Renal cortical epithelial cell (primary cell): ENCODE measurements at places on chromosomes 4 and X. TPM values are rescaled to one million over a fixed set of nuclear protein-coding genes. Genes with fewer than 3 reads are reported as not detected.

The ARSD gene
- total RNA-seq = 36.6 and 108 TPM in 2 replicates

GRCh38 chr4:184951668-184952160, 66.6 kb upstream of the HELT start:
- no peak for DNase-seq

DNA sequence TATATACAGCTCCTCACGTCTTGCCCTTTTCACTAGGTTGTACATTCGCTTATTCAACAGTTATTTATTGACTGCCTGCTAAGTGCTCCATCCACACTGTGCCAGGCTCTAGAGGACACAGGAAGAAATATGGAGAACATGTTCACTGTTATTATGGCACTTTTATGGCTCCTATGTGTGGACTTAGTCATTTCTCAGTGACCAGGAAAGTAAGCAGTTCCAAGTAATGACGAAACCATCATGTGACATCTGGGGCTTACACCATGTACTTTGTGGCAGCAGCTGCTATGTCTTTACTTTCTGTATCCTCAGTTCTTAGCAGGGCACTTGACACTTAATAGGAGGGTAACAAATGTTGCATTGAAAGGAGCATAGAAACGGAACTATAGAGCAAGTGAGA, 278.0 kb downstream of the ANK2 start:
- DNase-seq = peak; percentile 69

DNA sequence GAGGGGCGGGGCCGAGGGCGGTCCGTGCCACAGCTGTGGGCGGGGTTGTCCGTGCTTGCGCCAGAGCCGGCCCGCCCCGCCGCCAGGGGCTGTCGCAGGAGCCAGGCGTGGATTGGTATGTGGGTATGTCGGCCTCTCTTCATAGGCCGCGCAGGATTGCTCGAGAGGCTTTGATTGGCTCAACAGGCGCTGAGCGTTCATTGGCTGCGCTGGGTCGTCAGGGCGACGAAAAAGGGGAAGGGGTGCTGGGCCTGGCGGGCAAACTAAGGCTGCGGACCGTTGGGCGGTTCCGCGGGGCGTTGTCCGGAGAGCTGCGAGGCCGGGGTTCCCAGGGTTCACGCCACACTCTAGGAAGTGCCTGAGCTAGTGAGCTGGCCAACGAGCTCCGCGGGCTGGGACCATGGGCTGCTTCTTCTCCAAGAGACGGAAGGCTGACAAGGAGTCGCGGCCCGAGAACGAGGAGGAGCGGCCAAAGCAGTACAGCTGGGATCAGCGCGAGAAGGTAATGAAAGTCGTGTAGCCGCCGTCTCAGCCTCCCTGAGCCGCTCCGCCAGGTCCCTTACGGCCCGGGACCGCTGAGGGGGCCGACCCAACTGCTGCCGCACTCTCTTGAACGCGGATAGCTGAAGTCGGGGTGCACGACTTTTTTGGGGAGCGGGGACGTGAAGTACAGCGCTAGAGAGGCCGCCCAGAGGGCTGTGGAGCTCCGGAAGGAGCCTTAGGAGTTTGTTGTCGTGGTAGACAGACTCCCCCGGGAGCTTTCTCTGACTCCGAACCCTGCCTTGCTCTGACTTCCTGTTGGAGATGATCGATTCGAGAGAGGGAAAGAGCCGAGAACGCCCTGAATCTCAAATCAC, at the start of gene RP2:
RP2 (plus strand) TSS at position 343 of the 857 bp plus-strand sequence; CDS start at position 401, 58 bp downstream.
- peak; percentile 86 for DNase-seq

- no peak for DNase-seq
These were observed 94.2 kb downstream of the NYX start for GRCh38 chrX:41541386-41541785.

DNA sequence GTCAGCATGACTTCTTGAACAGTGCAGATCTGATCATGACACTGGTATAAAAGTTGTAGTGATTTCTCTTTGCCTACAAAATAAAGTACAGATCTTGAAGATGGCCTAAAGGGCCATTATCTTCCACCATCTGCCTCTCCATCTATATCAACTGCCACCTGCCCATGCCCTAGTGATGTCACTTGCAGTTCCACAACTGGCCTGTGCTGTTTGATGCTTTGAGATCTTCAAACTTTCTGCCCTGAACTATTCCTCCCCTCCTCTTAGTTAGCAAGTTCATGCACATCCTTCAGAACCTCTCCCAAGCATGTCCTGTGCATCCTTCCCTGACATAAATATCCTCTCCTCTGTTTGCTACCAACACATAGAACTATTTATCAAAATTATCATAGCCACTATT, 217.0 kb downstream of the SOWAHB start:
- no peak for DNase-seq

DNA sequence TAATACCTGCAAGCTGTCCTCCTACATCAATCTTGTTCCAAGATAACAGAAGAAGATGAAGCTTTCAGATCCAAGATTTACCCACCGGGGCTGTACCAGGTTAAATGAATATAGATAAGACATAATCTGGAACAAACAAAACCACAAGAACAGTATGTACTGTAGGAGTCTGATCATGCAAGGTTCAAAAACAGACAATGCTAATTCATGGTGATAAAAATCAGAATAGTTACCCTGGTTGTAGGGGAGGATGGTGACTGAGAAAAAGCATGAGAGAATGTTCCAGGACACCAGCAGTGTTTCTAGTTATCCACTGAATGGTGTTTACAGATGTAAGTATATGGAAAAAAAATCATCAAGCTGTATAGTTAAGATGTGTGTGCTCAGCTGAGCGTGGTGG, 211.6 kb upstream of the TBL1X start:
- DNase-seq = no peak

The HPSE gene
- 2.7 and 3.8 TPM in 2 replicates for total RNA-seq

The ADH4 gene
- 0.10 TPM in 1 of 2 replicates, not detected in the other for total RNA-seq

The TMSB15A gene
- 0.15 and 0.69 TPM in 2 replicates for total RNA-seq

The GLOD5 gene
- not detected in 2 replicates for total RNA-seq

The CPZ gene
- total RNA-seq = 0.20 TPM in 1 of 2 replicates, not detected in the other

GRCh38 chr4:86233681-86234080, 126.2 kb downstream of the MAPK10 start:
- DNase-seq = peak; percentile 8

DNA sequence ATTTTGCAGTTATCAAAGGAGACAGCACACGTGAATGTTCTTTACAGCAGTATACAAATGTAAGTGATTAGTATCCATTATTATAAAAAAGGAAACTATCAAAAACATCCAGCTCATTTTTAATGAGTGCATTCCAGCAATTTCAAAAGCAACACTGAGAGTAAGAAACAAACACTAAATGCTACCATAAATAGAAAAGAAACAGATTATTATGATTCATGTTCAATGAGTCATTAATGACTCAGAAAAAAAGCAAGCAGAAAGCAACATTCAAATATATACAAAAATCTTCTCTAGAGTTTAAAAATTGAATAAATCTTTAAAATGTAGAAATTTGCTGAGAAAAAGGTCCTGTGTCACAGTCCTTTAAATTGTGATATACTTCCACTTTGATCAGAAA, 346.5 kb upstream of the FMR1 start:
- no peak for DNase-seq

- no peak for DNase-seq
These were observed 12.4 kb downstream of the RAI2 start for GRCh38 chrX:17848545-17849265.

GRCh38 chr4:100649417-100649816, 131.6 kb upstream of the EMCN start:
- DNase-seq = no peak

GRCh38 chr4:145808021-145808650, 128.2 kb downstream of the C4orf51 start:
- DNase-seq = peak; percentile 99

DNA sequence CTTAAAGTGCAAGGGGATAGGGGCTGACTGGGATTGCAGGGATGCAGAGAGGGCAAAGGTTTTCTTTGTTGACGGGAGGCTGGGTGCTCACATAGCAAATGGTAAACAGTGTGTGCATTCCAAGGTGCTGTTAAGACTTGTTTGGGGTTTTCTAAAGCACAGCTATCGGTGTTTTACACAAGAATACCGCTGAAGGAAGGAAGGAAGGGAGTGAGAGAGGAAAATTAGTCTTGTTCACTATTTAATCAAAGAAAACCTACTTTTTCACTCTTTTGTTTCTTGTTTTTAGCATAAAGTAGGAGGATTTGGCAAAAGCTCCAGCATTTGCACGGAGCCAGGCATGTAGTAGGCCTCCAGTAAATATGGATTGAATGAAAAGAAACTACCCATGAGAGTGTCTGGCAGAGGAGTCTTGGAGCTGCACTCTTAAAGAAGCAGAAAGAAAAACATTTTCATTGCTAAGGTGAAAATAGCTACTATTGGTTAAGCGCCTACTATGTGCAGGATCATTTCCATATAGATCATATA, 99.7 kb downstream of the FIP1L1 start:
- DNase-seq = no peak

DNA sequence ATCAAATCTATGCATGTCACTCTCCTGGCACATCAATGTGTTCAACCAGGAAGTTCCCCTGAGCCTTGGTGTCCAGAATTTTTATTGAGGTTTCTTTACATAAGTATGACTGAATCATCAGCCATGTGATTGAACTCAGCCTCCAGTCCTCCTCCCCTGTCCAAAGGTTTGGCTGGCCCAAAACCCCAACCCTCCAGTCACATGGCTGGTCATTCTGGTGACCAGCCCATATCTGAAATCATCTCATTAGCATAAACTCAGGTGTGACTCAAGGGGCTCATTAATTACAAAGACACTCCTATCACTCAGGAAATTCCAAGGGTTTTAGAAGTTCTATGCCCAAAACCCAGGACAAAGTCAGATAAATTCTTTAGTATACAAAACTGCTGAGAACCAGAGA, 20.6 kb upstream of the SUPT20HL2 start:
- DNase-seq = no peak

- DNase-seq = peak; percentile 77
These were observed 29.6 kb downstream of the ADH7 start for GRCh38 chr4:99405433-99406115.

The AWAT2 gene
- total RNA-seq = not detected in 2 replicates

GRCh38 chrX:74509989-74510388, 88.7 kb downstream of the SLC16A2 start:
- no peak for DNase-seq

- peak; percentile 71 for DNase-seq
These were observed 61.6 kb upstream of the SPP1 start for GRCh38 chr4:87913896-87914295.

The UCHL1 gene
- total RNA-seq = 556 and 1,155 TPM in 2 replicates

DNA sequence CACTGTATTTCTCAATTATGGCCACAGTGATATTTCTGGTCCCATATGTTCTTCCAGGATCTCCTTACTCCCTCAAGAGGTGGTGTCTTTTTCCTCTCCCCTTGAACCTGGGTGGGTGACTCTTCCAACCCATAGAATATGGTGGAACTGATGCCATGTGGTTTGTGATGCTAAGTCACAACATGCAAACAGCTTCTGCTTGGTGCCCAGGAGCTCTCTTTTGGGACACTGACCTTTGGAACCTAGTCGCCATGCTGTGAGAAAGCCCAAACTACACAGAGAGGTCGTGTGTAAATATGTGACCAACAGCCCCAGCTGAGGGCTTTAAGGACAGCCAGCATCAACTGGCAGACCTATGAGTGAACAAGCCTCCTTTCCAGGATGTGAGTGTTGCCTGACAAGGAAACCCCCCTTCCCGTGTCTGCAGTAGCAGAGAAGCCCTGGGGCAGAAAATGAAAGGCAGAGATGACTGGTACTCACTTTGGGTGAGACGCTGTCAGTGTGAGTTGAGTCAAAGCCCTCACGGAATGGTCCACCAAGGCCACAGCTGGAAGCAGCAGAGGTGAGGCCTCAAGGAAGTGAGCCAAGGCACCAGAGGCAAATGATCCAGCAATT, 223.4 kb downstream of the BCOR start:
- DNase-seq = no peak

DNA sequence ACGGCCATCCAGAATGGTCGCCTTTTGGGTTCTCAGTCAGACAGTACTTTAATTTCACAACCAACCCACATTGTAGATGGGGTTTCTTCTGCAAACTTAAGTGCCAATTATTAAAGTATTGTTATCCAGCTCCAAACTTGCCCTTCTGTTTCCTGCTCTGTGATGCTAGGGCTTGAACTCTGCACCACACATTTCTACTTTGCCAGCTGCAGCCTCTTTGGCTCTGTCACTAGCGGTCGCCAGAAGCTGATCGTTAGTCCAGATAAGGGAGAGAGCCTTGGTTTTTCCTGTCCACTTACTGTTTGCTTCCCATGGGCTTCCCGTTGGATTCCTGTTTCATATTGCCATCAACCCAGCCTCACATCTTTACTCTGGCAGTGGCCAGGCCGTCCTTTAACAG, 196.6 kb downstream of the ASB9 start:
- no peak for DNase-seq

The INTS6L gene
- total RNA-seq = 3.3 and 4.7 TPM in 2 replicates

- DNase-seq = no peak
These were observed 11.8 kb upstream of the CPEB2 start for GRCh38 chr4:14990484-14990883.

The RRH gene
- 0.15 TPM in 1 of 2 replicates, not detected in the other for total RNA-seq

The METTL14 gene
- total RNA-seq = 65.6 and 96.4 TPM in 2 replicates

- peak; percentile 73 for DNase-seq
These were observed 124.5 kb downstream of the CHM start for GRCh38 chrX:85922821-85923220.

The MID1IP1 gene
- total RNA-seq = 26.0 and 53.3 TPM in 2 replicates

The PDLIM3 gene
- 2.0 and 6.1 TPM in 2 replicates for total RNA-seq

The CABS1 gene
- total RNA-seq = not detected in 2 replicates

GRCh38 chr4:95023110-95023509, 265.4 kb downstream of the BMPR1B start:
- DNase-seq = no peak
